ENCODE measurements at places on chromosomes 2 and 18. TPM values are rescaled to one million over a fixed set of nuclear protein-coding genes. Genes with fewer than 3 reads are reported as not detected.

DNA sequence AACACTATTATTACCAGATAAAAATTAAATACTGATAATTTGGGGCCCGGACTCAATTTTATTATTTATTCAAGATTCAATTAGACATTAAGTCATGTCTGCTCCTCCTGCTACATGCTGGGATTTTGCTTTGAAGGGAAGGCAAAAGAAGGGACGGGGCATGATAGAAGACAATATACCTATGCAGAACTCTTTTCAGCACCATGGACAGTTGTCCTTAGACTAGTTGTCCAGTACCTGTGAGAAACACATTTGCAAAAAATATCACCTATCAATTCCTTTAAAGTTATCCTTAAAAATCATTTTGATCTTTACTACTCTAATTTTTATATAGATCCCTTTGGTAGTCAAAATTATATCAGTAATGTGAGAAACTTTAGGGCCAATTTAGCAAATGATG, 100.2 kb upstream of the SULT1C3 start:
- DNase-seq, result no peak

DNA sequence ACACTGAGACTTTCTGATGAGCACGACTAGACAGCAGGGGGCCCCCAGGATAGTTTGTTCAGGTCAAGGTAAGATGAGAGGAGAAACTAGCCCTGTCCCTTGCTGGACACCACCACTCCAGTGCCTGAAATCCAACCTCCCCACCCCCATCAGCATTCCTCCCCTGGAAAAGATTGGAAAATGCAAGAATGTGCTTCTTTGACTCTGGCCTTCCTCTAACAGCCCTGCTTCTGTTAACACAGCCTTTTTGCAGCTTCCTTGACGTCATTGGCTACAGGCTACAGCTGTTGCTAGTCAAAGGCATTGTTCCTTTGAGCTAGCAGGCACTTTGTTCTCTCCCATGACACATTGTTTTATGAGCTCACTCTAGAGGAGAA, 20.1 kb upstream of the LTBP1 start:
- no peak for DNase-seq

GRCh38 chr2:161988589-161988988, 85.4 kb downstream of the DPP4 start:
- no peak for DNase-seq

DNA sequence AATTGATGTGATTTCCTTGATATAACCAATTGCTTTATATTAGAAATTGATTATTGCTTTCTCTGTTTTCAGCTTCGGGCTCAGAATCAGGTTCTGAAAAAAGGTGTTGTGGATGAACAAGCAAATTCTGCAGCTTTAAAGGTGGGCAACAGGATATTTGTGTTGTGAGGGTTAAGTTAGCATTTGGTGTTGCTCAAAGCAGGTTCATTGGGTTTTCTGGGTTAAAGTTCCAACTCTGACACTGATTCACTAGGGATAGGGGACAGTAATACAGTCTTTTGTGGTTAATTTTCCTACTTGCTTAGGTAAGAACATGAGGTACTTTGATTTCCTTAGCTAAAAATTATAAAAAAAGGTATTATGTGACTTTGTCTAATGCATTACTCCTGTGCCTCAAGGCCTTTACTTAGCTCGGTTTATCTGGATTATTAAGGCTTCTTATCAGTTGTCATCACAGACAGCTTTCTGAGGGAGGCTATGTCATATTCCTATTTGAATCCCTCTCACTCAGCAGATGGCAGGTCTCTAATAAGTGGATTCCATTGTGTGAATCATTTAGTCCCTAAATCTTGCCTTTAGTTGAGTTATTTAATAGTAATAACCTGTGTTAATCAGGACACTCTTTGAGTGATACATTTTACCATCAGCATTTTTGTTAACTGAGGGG, 78.9 kb upstream of the STON1 start:
- no peak for DNase-seq

The MBOAT2 gene
- total RNA-seq, result 3.3 TPM

The NT5C1B gene
- total RNA-seq, result not detected
